Hippocampal formation (tissue), 2 donors: ENCODE measurements at places on chromosomes 7 and 10.

DNA sequence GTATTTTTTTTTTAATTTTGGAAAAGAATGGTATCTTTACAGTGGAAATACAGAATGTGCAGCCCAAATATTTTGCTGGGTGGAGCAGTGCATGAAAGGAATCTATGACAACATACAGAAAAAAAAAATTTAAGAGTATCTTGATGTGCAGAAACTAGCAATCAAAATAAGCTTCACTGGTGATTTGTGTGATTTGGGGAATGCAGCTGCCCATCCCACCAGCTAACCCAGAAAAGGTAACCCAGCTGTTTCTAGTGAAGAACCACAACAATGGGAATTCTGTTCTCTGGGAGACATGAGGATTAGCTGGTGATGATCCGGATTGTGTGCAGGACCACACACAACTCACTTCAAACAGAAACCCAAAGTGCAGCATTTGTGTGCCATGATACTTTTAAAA is 375.5 kb downstream of the SEMA3D start:
- DNase-seq, result no peak

GRCh38 chr10:128064108-128064969 is 61.9 kb downstream of the MKI67 start:
- peak; percentile 66 for DNase-seq

DNA sequence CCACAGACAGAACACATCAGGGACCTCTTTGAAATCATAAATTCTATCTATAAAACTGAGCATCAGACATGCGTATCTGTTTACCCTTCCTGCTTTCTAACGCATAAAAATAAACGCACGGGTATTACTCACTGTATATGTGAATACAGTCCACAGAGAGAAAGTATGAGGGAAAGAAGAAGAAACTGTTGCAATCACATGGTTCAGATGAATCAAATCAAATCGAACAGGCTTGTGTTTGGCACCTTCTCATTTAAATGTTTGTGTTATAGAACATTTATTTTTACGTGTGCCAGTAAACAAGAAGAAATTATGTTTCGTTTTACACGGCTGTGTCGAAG is 322.0 kb downstream of the FRMD4A start:
- DNase-seq, result no peak

- no peak for DNase-seq
Observed at GRCh38 chr7:140317597-140317996, 80.7 kb downstream of the SLC37A3 start.

DNA sequence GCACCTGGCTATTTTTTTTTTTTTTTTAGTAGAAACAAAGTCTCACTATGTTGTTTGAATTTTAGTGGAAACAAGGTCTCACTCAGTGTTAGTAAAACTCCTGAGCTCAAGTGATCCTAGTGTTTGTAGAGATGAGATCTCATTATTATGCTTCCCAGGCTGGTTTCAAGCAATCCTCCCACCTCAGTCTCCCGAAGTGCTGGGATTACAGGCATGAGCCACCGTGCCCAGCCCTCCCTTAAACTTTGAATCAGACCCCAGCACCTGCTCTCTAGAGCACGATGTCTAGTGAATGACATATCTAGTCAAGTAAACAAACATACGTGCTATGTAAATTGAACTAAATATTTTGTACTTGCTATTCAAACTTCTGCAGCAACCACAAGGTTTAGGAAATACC is 105.6 kb upstream of the MYO3A start:
- DNase-seq, result no peak

GRCh38 chr7:145252031-145252430 is 416.2 kb upstream of the TPK1 start:
- DNase-seq, result no peak

DNA sequence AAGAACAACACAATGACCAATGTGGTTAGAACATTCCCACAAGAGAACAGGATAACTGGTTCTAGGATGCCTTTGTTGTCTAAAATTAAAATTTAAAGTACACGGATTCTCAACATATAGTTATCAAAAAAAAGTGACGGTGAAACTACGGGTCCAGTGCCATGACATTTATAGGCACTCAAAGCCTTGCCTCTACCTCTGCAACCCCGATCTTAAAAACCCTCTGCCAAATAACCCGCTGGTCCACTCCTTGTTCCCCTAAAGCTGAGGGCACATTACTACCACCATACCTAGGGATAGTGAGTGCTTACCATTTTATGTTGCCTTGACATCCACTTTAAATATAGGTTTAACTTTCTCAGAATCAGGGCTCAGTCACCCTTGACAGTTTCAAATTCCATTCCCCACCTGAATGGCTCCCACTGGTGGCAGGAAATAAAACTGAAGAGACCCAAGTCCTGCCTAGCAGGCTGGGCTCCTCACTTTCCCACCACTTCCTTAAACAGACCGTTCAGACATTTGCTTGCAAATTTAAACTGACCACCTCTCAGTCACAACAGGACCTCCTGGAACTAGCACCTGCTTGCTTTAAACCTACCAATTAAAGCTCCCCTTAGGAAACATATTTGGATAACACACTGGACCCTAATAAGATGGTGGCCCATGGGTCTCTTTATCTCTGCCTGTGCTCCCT is 169.9 kb upstream of the ASAH2 start:
- DNase-seq, result peak; percentile 44

DNA sequence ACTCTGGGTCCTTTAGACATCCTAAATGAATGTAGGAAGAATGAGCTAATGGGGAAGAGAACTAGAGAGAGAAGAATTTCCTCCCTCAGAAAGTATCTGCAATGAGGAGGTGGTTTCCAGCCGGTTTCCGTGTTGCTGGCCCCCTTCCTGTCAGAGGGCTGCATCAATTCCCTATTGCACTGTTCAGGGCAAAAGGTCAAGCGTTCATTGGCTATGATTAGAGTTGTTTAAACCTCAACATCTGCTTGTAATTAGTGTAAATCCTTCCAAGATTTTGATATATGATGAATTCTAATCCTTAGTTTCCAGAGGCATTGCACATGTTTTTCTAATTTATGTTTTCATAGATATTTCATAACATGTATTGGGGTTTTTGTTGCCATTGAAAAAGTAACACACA is 107.3 kb upstream of the SGCE start:
- no peak for DNase-seq

DNA sequence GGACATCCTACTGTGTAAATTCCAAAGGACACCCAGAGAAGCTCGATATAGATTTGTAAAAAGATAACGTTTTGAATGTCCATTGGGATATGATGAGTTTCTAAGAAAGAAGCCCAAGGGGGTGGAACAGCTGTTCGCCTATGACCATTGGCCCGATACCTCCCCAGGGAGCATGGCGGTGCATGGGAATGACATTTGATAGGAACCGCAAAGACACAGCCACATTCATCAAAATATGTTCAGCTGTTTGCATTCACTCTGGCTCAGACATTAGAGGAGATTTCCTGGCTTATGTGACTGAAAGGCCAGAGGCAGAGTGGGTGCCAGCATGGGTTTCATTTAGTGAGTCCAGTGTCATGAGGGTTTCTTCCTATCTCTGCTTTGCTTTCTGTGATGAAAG is 56.0 kb upstream of the BAIAP2L1 start:
- no peak for DNase-seq

GRCh38 chr7:81926-82756 is 110.2 kb upstream of the FAM20C start:
- DNase-seq, result no peak

DNA sequence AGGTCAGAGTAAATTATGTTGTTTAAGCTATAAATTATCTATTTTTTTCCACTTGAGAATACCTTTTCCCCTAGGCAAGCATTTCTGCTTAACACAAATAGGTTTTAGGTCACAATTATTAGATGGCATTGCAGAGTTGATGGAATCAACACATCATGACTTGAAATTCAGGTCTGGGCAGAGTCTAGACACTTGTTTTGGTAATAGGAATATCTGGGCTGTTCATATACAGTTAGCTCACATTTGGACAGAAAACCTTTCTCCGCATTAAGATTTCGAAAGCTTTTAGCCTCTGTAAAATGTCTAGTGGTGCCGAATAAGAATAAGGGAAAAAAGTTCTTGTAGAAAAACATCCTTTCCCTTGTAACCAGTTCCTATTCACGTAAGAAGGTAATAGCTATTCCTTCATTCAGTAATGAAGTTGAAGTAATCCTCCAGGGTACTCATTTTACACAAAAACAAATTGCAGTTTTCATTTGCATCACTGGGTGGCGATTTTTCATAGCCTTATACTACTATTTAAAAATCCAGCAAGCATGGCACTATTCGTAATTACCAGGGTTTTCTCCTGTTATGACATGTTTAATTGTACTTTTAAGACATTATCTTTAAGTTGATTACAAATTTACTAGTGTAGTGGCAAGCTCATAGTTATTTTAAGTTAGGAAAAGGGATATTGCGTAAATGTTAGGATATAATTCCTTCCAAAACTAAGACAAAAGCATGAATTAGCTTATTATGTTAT is 37.0 kb downstream of the RPA3 start:
- no peak for DNase-seq

GRCh38 chr10:102799691-102800471 is 37.3 kb downstream of the CYP17A1 start:
- no peak for DNase-seq

- peak; percentile 30 for DNase-seq
Observed at GRCh38 chr10:58299580-58299979, 30.6 kb downstream of the CISD1 start.

DNA sequence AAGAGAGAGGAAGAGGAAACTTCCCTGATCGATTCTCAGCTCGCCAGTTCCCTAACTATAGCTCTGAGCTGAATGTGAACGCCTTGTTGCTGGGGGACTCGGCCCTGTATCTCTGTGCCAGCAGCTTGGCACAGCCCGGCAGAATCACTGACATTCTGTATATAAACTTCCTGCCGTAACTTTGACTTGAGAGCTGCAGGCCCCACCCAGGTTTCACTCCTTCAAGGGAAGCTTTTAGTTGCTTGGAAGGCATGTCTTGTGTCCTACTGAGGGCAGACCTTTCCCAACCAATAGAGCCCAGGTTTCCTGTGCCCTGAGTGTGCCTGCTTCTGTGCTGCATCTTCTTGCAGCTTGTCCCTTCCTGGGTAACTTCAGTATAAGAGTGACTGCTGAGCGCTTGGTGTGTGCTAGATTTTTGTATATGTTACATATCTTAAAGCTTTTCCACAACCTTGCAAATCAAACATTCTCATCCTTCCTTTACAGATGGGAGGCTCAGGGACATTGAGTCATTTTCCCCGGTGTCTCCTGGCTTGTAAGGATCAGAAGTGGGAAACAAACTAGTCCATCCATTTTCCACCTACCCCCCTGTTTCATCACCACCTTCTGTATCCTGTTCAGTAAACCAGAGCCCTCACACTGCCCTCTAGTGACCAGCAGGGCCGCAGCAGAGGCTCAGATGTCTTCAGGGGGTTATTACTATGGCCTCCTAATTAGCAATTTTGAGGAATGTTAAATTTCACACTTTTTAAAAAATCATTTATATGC is 225.2 kb upstream of the PRSS58 start:
- DNase-seq, result peak; percentile 57

GRCh38 chr7:69934144-69934903 is 336.0 kb downstream of the AUTS2 start:
- DNase-seq, result peak; percentile 86

DNA sequence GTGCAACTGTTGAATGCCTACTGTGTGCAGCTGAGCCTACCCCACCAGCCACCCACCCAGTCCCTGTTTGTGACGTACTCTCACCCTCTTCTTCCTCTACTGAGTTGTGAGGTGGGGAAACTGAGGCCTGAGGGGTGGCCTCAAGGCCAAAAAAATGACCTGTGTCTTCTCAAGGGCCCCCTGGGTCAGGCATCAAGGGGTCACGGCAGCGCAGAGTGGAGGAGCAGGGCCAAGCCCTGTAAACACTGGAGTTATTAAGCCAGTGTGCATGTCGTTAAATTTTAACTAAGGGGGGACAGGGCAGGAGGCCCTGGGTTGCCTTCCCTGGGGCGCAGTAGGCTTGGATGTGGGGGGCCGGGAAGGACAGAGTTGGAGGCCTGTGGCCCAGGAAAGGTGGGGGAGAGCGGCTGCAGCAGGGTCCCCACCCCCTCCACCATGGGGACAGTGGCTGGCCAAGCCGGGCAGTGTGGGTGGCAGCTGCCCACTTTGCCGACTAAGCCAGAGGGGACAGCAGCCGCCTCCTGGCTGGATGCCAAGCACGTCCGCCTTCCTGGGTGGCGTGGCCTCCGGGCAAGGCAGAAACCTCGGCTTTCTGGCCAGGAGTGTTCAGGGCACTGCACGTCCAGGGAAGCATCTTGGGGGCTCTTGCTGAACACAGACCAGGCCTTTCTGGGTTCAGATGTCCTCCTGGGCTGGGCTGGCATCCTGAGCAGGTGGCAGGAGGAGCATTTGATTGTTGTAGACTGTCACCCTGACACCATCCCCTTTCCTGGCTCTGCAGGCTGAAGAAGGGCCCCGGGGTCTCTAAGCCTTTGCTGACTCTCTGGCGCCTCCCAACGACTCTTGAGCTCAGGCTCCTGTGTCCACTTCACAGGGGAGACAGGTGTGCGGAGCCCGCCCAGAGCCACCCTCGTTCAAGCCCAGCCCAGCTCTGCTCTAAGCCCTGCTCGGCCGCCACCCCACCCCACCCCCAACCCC is 1.9 kb downstream of the SLC29A4 start:
- DNase-seq, result no peak

DNA sequence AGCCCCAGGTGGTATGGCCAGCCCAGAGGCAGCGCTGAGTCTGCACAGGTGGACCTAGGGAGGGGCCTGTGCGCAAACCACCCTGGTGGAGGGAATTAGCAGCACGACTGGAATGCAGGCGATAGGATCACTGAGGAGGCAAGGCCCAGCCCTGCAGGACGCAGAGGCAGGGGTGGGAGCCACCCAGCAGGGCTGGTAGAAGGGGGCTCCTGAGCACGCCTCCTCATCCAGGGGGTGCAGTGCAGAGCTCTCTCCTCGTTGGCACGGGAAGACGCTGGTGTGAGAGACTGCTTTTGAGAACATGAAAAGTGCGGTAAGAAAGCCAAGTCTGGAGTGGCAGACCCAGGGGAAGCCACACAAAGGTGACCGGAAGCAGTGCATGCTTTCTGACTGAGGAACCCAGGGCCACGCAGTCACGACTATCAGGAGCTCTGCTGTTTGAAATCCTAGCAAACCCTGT is 6.0 kb downstream of the FXYD4 start:
- DNase-seq, result no peak

DNA sequence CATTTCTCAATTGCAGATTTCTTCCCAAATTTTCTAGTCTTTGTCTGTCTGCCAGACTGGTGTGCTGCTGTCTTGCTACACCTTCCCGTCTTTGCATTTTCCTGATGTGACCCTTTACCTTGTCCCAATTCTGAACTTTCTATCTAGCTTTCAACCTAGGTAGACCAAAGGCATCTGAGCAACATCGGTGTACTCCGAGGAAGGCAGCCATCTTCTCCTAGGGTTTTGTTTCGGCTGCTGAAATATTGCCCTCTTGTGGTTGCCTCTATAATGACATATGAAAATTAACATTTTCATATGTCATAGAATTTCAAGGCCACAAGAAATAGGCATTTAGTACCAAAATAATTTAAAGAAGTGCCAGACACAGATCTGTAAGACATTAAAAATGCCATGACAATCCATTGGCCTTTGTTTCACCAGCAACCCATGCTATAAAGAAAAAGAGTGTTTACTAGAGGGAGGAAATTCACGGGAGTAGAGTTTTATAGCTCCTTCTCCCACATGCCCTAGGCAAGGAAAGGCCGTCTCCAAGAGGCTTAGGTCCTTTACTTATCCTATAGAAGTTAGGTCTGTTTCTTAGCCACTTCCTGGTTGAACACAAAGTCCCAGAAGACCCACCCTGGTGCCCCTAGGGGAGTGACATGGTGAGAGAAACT is 23.4 kb downstream of the OR9A2 start:
- DNase-seq, result peak; percentile 15
